Glomerular endothelial cell (primary cell): ENCODE measurements at places on chromosomes 12 and 14. TPM values are rescaled to one million over a fixed set of nuclear protein-coding genes. Genes with fewer than 3 reads are reported as not detected.

The OR4E2 gene
- not detected in 2 replicates for total RNA-seq

The GPRC5A gene
- 14.9 and 18.7 TPM in 2 replicates for total RNA-seq

The IRAK3 gene
- total RNA-seq, result 2.9 and 5.0 TPM in 2 replicates

The SPATA7 gene
- 15.1 and 18.6 TPM in 2 replicates for total RNA-seq

The TAS2R8 gene
- total RNA-seq, result not detected in 2 replicates

GRCh38 chr14:38309522-38310277, 53.8 kb upstream of the CLEC14A start:
- no peak for DNase-seq

- no peak for DNase-seq
Measured at GRCh38 chr14:104332634-104333270, 194.4 kb downstream of the KIF26A start.

DNA sequence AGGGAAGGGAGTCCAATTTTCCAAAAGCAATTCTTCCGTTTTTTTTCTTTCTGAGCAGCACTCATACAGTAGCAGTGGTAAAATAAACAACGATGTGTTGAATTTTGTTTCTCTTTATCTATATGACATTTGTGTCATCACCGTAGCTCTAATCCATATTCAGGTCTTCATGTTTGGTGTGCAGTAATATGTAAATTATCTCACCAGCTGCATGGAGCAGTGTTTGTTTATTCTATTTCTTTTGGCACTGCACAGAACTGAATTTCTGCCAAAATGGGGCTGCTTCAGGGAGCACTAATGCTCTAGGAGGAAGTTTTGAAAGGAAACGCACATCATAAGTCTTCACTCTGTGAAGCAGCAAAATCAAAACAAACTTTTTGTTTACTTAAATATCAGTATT, 130.0 kb upstream of the NPAS3 start:
- no peak for DNase-seq

- DNase-seq, result no peak
Measured at GRCh38 chr14:97995038-97995437, 1197.9 kb downstream of the VRK1 start.

- DNase-seq, result no peak
Measured at GRCh38 chr12:27334042-27334720, 1.5 kb downstream of the BMAL2 start.

DNA sequence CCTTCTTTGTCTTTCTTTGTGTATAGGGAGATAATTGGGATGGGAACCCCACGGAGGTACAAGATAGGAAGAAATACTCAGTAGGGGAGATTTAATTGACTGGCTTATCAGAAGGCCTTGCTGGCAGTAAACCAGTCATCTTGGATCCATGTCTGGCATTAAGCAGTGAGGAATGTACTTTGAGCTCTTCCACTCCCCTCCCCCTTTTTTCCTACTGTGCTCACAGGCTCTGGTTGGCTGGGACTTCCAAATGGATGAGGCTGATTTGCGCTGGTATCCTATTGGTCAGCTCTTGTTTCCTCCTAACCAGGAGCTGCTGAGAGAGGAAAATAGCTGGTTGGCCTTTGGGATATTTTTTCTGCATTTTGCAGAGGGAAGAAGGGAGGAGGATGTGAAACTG, 24.7 kb downstream of the NGDN start:
- DNase-seq, result no peak

DNA sequence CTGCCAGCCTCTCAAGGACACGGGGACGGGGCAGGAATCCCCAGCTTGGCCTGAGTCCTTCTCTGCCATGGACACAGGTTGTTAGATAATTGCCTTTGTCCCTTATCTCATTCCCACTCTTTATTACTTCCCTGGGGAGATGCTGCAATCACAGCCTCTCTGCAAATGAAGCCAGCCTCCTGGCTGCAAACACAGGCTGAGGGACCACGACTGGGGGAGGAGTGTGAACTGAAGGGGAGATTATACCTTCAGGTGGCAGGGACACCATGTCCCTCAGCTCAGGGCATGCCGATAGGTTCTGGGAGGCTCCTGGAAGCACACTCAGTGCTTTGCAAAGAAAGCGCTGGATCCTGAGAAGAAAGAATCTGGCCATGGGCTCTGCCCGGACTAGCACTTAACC, 16.1 kb upstream of the CHGA start:
- DNase-seq, result no peak

DNA sequence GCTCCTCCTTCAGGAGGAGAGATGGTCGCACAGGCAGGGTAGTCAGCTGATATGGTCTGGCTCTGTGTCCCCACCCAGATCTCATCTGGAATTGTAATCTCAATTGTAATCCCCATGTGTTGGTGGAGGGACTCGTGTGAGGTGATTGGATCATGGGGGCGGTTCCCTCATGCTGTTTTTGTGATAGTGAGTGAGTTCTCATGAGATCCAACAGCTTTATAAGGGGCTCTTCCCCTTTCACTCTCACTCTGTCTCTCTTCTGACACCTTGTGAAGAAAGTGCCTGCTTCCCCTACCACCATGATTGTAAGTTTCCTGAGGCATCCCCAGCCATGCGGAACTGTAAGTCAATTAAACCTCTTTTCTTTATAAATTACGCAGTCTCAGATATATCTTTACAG, 218.9 kb upstream of the TMTC1 start:
- DNase-seq, result no peak

DNA sequence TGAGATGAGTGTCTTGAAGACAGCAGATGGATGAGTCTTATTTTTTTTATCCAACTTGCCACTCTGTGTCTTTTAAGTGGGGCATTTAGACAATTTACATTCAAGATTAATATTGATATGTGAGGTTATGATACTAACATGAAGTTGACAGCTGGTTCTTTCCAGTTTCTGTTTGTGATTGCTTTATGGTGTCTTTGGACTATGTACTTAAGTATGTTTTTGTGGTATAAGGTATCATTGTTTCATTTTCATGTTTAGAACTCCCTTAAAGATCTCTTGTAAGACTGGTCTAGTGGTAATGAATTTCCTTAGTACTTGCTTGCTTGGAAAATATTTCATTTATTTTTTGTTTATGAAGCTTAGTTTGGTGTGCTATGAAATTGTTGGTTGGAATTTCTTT, 550.3 kb upstream of the NOVA1 start:
- DNase-seq, result no peak

DNA sequence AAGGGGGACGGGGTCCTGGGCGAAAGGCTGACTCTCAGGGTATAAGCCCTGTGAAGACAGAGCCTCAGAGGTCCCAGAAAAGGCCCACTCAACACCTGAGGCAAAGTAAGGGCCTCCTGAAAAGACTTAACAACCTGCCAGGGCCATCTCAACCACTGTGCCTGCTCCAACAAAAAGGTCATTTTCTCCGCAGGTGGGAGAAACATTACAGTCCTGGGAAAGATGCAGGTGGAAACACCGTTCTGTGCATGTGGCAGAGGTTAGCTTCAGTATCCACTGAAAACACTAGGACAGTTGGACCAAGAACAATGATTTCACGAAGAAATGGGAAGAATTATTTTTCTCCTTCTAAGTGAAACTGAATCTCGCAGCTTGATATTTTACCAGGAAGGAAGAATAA, 50.9 kb downstream of the CCDC88C start:
- no peak for DNase-seq
